Ammon's horn (tissue), 1 donor: ENCODE measurements at places on chromosomes 2 and 18.

DNA sequence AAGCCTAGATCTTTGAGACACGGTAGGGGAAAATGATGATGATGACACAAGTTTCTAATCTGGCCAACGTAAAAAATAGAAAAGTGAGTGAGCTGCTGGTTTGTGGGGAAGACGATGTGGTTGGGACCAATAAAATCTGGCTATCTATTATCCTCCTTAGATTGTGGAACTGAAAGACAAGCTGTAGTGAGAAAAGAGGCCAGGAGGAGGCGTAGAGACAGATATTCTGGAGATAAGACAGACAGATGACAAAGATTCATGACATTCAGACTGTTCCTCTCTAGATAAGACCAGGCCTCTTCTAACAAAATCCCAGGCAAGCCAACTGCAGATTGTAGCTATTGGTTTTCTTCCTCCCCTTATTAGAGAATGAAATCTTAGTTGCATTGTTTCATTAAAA is 376.3 kb upstream of the UBE2E3 start:
- DNase-seq, result no peak

GRCh38 chr2:107005853-107006252 is 119.9 kb upstream of the ST6GAL2 start:
- no peak for DNase-seq

GRCh38 chr2:46837704-46838103 is 77.9 kb downstream of the MCFD2 start:
- DNase-seq, result no peak

DNA sequence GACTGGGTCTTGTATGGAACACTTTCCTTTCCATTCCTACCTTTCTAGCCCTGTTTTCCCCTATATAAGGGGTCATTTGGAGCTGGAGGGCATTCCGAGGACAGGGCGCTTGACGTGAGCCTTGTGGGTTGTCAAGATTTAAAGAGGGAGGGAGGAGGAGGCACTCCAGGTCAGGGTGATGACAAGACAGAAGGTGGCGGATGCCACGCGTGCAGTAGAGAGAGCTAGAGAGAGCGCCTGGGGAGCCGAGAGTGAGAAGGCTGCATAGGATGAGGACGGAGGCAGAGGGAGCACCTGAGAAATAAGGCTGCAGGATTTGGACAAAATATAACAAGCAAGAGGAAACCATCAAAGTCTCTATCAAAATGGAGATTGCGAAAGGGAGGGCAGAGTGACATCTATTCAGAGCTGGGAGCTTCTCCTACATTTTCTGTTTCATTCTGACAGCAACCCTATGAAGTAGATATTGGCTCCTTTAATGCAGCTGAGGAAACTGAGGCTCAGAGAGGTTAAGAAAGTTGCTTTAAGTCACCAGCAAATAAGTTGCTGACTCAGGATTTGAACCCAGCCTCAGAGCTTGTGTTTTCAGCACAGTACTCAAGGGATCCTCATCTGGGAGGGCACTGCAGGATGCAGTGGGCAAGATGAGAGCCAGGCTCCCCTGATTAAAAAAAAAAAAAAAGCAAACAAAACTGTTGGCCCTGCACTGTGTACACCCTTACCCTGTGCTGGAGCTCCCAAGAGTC is 124.2 kb downstream of the MRO start:
- no peak for DNase-seq

DNA sequence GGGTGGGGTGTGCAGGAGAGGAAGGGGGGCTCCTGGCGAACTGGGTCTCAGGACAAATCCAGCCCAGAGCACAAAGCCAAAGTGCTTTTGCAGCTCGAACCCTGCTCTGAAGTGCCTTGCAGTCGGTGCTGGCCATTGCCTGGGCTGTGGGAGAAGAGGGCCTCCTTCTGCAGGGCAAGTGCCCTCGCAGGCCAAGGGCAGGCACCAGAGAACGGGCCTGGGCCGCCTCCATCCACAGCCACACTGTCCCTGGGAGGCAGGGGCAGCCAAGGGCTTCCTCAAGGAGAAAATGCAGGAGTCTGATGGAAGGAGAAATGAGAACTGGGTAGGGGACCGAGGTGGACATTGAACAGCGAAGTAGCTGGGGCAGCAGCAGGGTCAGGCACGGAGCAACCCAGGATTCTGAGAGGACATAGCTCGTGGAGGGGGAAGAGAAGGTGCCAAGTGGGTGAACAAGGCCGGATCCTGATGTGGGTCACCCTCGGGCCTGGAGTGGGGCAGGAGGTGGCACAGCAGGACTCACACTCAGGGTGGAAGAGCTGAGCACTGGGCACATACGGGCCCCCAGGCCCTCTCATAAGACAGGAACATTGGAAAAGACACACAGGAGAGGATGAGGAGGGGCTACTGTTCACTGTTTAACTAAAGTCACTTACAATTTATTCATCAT is 312.8 kb upstream of the SALL3 start:
- DNase-seq, result no peak

DNA sequence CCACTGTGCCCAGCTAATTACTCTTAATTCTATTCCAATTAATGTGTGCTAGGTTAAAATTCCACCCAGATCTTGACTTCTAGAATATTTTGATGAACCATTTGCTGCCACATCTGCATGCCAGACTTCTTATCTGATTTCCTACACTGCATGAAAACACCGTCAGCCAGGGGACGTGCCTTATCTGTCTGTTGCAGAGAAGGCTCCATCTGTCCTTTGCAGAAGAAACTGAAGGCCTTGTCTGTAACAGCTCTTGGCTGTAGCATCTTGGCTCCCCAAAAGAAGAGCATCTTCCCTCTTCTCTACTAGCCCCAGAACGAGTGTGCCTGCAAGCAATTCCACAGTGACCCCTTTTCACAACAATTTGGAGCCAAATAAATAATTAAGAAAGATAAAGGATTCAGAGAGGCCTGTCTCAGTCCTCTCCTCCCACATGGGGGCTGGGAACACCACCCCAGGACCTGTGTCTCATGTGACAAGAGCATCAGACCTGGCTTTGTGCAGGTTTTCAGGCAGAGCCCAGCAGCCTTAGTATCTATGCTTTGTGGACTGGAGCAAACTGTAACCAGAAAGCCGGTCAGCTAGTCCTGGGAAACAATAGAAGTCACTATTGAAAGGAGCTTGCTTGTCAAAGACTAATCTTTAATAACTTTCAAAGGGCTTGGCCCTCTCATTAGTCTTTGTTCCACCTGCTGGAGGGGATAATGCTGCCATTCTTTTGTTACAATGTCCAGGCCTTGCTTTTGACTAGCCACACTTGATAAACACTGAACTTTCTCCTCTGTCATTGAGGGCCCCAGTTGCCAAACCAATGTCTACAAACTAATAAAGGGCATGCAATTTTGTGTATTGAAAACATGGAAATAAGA is 84.0 kb upstream of the NEUROD1 start:
- DNase-seq, result no peak
